ENCODE measurements at places on chromosomes 4 and X.

DNA sequence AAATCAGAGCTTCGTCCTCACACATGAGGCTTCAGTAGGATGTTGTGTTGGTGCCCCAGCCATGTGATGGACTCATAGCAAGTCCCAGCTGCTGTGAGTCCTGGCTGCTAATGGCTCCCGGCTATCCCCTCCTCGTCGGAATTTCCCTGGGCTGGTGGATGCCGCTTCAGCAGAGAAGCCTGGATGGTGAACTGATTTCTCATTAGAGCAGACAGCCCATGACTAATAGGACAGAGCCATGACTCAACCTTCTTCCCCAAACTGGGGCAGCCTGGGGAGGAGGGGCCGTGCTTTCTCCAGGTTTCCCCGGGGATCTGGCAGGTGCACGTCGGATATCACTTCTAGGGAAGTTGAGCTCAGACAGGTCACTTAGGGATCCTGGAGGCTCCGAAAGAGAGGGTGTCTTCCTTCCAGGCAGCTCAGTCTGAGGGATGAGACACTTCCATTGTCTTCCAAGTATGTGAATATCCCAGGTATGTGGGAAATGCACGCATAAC, 112.7 kb downstream of the ASMT start:
- no peak for DNase-seq

DNA sequence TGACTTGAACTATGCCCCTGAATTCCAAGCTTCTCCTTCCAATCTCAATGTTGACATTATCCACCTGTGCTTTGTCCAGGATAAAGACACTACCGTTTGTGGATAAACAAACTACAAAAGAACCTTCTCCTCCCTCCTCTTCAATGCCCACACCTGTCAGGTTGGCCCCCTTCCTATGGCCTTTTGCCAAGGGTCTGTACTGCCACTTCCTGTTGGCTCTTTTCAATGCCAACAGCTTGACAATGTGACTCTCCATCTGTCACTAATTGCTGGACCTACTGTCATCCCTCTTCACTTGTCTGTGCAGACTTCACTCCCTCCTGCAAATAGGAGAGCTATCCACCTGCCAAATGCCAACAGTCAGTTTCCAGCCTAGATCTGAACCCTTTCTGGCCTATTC, 35.8 kb upstream of the MID1 start:
- no peak for DNase-seq

DNA sequence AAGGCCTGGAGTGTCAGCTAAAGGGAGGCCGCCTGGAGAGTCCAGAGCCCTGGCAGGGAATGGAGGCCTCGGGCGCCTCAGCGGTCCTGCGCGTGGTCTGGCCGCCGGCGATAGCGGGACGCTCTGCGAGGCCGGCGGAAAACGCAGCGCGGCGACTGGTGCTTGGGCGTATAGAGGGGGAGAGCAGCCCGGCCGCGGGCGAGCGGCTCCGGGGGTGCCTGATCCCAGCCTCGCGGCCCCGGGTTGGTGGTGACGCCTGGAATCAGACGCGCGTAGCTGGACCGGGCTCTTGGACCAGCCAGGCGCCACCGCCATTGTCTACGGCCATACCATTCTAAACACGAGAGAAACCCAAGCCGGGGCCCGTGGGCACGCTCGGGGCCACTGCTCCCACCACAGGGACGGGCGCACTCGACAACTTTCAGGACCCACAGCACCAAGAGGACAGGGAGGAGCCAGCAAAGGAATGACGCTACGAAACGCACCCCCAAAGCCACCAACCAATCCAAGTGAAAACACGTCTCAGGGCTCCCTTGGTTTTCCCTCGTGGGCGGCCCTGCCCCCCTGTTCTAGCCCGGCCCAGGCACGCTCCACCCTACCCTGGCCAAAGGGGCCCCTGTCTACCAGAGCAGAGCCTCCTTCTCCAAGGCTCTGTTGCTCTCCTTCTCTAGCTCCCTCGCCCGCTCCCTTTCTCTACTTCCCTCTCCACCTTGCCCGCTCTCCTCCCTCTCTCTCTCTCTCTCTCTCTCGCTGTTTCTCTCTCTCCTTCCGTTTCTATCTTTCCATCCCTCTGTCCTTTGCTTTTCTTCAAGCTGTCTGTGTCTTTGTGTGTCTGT, 7.8 kb downstream of the FRG2 start:
- no peak for DNase-seq

DNA sequence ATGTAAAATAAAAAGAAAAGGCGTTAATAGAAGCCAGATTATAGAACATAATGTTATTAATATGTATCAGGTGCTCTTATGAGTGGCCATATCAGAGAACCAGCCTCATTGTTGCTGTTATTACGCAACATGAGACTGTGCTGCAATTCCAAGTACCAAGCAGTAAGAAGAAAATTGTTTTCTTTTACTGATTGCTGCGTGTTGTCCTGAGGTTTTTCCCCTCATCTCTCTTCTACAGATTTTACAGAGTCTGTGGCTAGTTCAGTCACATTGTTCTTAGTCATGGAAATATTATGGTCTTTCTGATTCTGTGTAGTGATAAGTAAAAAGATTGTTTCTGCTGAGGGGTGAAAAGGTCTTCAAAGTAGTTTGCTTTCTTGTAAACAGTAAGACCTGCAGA, 55.9 kb downstream of the NPNT start:
- peak; percentile 13 for DNase-seq

- DNase-seq = no peak
These were observed 407.8 kb downstream of the NKX6-1 start for GRCh38 chr4:84091266-84091665.

DNA sequence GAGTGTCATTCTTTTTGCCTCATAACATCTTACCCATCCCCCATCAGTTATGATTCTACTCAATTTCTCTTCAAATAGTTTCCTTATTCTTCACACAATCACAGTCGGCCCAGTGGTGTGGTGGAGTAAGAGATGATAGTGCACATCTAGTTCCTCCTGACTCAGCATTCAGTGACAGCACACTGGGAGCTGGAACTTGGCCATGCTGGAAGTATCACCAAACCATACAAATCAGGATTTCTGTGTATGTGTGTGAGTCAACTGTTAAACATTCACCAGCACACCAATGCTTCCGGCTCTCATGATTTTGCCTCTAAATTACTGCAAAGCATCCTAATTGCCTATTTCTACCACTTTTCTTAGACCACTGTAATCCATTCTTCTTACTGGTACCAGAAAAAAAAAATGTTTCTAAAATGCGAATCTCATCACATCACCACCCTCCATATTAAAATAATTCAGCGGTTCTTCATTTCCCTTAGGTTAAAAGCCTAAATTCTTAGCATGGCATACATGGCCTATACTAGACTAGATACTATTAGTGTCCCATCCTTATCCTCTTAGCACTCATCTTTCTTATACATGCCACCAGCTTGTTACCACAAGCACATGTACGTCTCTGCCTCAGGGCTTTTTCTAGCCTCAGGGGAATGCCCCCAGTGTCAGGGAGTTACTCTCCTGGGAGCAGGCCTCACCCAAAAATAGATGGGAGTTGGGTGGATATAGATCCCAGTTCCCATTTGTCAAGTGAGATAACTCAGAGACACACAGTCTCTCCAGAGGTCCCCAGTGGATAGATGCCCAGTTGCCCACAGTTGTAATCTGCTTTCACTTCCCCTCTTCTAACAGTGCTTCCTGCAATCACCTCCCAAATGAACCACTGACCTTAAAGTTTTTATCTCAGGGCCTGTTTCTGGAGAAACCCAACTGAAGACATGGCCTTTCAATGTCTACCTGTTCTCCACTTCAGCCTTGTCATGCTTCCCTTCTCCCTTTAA, 49.2 kb upstream of the DDX53 start:
- no peak for DNase-seq

DNA sequence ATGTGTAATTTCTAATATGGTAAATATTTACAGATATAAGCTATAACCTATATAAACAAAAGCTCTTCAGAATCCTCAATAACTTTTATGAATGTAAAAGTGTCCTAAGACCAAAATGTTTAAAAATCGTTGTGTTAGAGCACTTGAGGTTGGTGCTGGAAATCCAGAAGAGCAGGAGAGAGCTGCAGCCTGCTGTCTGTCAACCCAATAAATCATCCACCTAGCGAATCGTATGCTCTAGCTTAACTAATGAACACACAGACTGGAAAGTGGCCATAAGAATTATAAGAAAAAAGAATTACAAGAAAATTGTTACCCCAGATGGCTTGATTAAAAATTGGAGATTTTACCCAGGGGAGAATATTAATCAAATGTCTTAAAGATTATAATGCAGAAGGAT, 17.0 kb downstream of the CFAP97 start:
- DNase-seq = no peak

GRCh38 chrX:2462780-2463179, 38.0 kb downstream of the DHRSX start:
- no peak for DNase-seq

DNA sequence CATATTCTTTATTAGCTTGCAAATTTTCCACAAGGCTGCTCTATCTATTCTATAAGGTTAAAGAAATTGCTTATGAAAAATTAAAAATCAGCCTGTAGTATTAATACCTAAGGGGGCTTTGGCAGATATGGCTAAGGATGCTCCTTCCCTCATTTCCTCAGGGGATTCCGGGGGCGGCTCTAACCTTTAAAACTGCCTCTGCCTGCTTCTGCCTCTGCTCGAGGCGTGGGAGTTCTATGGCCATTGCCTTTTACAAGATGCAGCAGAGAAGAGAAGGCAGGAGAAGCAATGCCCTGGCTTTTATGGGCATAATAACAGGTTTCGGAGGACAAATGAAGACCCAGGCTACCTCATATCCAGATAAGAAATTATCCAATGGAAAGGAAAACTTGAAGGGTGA, 8.6 kb upstream of the CDKN2AIP start:
- no peak for DNase-seq

GRCh38 chr4:159271856-159272255, 169.0 kb downstream of the RAPGEF2 start:
- no peak for DNase-seq

DNA sequence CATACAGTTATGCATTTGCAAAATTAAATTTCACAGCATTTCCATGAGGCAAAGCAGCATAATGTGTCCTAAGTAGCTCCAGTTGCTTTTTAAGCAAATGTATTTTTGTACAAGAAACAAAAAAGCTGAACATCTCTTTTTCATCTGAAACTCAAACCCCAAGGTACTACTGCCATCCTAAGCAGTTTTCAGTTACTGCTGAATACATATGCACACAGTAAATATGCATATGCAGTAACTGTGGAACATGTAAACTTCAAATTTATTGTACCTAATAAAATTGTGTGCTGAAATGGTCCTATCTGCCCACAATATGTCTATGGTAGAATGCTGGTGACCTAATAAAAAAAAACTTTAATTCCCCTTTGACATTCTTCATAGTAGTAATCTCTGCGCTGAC, 458.6 kb upstream of the INTU start:
- no peak for DNase-seq

DNA sequence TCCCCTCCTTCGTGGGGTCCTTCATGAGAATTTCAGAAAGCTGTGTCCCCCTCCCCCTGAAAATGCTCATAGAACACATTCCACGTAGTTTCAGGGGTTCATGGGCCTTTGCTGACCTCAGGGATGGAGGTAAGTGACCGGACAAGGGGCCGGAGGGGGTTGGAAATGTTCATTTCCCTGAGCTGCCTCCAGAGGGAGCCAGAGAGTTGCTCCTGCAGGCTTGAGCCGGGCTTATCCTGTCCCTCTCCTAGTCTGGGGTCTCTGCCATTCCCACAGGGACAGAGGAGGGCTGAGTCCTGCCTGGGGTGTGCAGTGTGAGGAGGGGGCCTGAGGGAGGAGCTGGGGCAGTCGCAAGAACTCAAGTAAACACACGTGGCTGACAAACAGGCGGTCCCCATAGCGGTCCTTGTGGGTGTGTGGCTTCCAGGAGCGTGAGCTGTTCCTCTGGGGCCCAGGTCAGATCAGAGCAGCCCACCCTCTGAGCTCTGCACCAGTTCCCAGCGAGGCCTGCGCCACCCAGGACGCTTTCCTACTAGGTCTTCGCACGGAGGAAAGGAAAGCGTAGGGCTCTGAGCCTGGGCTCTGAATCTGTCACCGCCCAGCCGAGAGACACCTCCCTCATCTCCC, 62.5 kb downstream of the WFS1 start:
- DNase-seq = no peak

DNA sequence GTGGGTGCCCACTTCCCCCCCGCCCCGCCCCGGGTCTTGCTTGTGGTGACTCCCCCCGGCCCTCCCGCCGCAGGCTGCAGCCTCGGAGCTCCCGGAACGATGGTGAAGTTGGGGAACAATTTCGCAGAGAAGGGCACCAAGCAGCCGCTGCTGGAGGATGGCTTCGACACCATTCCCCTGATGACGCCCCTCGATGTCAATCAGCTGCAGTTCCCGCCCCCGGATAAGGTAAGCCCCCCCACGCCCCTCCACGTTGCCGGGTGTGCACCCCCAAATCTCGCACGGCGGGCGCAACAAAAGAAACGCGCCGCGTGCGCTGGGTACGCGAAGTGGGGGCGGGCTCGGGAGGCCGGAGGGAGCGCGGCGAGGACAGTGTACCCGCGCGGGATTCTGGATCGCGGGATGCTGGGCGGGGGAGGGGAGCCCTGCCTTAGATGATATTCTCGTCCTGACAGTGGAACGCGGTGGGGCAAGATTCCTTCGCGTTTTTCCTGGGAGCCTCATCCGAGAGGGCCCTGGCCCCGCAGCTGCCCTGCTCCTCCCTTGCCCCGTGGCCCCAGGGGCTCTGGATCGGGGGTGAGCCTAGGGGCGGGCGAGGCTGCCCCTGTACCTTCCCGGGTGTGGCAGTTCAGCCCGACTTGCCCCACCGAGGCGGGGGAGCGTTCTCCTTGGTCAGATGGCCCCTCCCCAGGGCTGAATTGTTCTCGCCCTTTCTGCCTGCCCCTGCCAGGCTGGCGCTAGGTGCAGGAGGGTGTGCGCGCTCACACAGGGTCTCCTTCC, 819 bp downstream of the NSG1 start:
- no peak for DNase-seq

DNA sequence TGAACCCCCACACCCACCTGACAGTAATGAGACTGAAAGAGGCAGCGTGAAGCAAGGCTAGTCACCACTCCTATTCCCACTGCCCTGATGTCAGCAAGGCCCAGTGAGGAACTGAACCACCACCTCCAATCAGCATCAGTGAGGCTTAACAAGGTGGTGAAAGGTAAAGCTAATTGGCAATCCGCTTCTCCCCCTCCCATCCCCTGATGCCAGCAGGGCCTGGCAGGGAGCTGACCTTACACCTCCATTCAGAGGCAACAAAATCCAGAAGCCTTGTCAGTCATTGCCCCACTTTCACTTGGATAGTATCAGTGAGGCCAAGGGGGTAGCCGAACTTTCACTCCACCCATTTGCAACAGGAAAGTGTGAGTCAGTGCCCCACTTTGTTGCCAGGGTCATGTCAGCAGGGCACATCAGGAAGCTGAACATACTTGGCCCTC, 60.8 kb downstream of the AWAT2 start:
- no peak for DNase-seq

GRCh38 chr4:181661923-181662322, 581.3 kb upstream of the TENM3 start:
- no peak for DNase-seq
